ENCODE measurements at places on chromosomes 3 and 15.

- DNase-seq: no peak
Measured at GRCh38 chr15:67825881-67826716, 790 bp downstream of the SKOR1 start.

DNA sequence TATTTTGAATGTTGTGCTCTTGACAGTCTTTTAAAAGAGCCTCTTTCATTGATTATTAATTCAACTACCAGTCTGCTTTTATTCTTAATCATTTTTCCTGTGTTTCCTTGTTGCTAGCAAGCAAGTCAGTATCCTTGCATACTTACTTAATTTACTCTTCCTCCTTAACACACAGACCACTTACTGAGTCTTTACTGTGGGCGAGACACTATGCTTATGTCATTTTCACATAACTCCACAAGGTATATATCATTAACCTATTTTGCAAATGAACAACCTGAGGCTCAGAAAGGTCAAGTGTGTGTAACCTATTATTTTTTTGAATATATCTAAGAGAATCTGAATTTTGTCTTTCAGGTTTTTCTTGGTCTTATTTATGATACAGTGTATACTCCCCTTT is 130.9 kb downstream of the WDR76 start:
- no peak for DNase-seq

GRCh38 chr3:120427201-120427600 is 23.6 kb downstream of the FSTL1 start:
- DNase-seq: no peak

DNA sequence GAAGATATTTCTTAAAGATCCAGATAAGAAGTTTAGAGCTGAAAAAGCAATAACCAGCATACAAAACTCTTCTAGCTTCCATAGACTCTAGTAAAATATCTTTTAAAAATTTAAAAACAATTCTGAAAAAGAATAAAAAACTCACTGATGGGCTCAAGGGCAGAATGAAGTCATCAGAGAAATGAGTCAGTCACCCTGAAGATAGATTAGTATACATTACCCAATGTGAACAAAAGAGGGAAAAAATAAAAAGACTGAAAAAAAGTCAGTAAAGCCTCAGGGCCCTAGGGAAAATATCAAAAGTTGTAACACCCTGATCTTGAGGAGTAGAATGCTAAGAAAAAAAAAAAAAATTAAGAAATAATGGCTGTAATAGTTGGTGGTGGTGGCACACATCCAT is 11.4 kb downstream of the DET1 start:
- no peak for DNase-seq

DNA sequence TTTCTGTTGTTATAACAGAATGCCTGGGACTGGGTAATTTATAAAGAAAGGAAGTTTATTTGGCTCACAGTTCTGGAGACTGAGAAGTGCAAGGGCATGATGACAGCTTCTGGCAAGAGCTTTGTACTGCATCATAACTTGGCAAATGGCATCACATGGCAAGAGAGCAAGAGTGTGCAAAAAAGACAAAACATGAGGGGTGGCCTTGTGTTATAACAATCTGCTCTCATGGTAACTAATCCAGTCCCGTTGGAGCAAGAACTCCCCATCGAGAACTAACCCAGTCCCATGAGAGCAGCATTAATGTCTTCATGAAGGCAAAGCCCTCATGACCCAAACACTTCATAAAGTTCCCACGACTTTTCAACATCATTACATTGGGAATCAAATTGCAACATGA is 23.2 kb downstream of the SCN11A start:
- DNase-seq: no peak

- DNase-seq: no peak
Measured at GRCh38 chr3:150172356-150172755, 201.7 kb upstream of the PFN2 start.

GRCh38 chr3:23341147-23341838 is 138.2 kb downstream of the UBE2E2 start:
- DNase-seq: peak; percentile 14

GRCh38 chr3:125591116-125591760 is 4.1 kb downstream of the OSBPL11 start:
- DNase-seq: peak; percentile 72

DNA sequence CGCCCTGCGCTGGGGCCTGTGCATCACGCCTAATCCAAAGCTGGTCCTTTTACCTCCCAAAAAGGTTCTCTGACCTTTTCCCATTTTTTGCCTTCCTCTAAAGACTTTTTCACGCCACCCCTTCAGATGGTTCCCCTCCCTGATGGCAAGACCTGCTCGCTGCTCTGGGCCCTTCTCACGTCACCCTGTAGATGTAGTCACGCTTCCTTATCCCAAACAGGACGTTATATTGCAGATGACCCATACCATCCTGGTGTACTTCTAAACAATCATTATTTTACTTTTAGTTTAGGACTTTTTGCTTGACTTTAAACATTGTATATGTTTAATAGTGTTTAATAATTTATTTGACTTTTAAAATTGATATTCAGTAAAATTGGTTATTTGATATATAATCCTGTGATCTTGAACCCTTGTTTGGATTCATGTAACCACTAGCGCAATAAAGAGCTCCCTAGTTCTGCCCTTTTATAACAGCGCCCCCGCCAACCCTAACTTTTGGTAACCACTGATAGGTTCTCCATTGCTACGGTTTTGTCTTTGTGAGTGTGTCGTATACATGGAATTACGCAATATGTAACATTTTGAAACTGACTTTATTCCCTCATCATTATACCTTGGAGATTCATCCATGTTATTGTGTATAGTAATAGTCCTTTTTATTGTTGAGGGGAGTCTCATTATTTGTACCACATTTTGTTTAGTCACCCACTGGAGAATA is 159.0 kb upstream of the CHRNA7 start:
- peak; percentile 24 for DNase-seq

DNA sequence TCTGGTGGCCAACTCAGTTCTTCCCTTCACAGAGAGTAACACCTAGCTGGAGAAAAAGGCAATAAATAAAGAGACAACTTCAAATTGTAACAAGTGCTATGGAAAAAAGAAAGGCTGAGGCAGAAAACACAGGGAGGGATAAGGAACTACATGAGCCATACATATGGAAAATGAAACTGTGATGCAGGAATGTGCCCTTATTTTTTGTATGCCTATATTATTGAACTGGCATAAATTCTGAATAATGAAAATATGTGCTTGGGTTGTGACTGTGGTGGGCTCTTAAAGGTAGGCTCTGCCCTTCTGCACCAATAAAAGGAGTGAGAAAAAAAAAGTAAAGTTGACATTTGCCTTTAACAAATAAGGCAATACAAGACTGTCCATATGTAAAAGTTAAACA is 19.6 kb downstream of the FHIT start:
- no peak for DNase-seq

GRCh38 chr3:66140743-66141372 is 79.9 kb upstream of the SLC25A26 start:
- DNase-seq: no peak

DNA sequence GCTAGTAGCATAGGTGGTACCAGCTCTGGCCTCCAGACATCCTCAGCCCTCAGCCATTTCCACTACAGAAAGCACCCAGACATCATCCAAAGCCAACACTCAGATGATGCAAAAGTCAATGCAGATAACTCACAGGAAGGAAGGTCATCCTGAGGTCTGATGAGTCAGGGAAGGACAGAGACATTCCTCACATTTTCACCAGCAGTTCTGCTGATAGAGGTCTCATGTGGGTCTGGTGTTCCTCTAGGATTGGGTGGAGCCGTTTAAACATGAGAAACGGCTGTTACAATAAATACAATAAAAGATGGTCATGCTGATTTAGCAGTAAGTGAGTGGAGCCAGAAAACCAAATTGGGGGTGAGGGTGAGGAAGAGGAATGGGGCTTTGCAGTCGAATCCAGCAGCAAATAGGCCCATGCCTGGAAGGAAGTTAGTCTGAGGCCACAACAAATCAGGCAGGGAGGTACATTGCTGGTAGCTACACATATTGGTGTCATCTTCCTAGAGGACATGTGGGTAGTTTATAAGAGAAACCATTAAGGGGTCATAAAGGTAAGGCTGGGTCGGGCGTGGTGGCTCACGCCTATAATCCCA is 33.3 kb upstream of the FLNB start:
- peak; percentile 77 for DNase-seq

DNA sequence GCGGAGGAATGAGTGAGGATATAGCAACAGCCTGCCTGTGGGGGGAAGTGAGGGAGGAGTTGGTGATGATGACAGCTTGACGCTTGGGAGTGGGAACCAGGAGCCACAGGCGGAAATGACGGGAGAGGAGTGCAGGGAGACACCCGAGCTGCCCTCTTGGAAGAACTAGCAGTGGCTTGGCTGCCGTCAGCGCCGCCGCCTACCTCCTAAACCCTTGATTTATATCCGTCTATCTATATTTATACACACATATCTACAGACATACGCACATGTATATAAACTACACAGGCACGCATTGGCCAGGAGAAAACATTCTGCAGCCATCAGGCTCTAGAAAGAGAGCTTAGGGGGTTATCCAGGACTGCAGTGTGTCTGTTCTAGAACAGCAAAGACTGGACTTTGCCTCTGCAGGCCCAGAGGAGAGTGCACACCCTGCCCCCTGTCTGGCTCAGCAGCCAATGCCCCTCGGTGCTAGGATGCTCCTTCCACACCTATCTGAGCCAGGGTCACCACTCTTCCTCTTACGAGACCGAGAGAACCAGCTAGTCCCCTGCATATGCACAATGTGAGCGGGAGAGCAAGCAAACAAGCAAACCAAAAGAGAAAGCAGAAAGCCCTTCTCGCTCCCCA is 45.3 kb upstream of the MAGEF1 start:
- peak; percentile 72 for DNase-seq

GRCh38 chr15:63030101-63030551 is 12.4 kb upstream of the TPM1 start:
- peak; percentile 77 for DNase-seq

DNA sequence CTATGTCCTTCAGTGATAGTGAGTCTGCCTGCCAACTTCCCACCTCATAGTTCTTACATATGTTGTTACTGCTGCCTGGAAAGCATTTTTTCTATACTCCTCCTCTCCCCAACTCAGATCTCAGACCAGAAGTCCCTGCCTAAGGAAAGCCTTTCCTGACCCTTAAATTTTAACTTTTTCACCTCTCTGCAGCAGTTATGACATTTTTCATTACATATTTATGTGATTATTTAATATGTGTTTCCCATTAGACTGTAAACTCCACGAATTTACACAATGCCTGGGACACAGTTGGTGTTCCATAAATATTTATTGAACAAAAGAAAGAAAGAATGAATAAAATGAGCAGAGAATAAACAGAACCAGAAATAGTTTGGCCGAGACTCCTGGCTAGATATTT is 125.5 kb downstream of the MITF start:
- no peak for DNase-seq

GRCh38 chr15:89345248-89345647 is 10.6 kb upstream of the POLG start:
- DNase-seq: no peak

- DNase-seq: no peak
Measured at GRCh38 chr15:33083232-33084081, 111.1 kb downstream of the FMN1 start.

DNA sequence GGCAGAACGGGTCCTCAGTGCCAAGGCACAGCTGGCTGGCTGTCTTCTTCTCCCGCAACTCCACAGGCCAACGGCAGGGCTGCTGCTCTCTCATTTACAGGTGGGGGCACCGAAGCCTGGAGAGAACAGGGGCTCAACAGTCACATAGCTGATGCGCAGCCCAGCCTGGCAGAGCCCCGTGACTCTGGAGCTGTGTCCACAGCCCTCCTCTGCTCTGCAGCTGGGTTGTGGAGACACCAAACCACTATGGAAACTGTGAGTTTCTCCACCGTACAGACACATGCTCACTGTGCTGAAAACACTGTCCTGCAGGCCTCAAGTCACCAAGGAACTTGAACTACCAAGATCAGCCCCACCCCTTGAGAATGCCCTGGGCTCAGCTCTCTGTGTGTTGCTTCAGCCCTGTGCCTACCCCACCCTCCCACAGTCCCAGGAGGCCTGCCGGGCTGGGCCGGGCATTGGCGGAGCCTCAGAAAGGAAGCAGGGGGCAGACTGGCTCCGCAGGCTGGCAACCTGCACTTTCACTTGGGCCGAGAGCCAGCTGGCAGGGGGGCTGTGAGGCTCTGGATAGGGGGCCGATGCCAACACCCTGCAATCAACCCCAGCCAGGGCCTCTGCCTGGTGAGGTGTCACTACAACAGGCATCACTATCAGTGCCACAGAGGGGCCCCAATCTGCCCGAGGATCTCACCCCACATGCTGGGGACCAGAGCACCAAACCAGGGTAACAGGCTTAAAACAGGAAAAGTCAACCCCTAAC is 113.7 kb upstream of the RPL32 start:
- peak; percentile 72 for DNase-seq

- no peak for DNase-seq
Measured at GRCh38 chr3:63912768-63913588, 795 bp upstream of the SCAANT1 start.

DNA sequence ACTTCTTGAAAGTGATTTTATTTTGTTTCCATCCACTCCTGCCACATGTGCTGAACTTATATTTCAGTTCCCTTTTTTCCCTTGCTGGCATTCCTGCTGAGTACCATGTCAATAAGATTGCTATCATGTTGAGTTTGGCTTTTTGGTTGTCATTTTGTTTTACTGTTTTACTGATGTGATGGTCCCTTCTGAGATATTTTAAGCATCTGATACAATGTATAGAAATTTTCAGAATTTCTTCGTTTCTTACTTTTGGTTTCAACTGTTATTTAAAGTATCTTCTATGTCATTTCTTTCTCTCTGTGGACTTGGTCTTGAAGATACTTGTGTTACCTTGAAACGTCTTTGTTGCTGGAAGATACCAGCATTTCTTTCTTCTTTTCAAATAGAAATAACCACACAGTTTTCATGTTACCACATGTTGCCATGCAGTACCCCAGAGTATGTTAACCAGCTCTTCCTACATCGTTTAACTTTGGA is 14.1 kb downstream of the SIDT1 start:
- DNase-seq: no peak

- no peak for DNase-seq
Measured at GRCh38 chr3:176208283-176208682, 989.0 kb downstream of the TBL1XR1 start.

DNA sequence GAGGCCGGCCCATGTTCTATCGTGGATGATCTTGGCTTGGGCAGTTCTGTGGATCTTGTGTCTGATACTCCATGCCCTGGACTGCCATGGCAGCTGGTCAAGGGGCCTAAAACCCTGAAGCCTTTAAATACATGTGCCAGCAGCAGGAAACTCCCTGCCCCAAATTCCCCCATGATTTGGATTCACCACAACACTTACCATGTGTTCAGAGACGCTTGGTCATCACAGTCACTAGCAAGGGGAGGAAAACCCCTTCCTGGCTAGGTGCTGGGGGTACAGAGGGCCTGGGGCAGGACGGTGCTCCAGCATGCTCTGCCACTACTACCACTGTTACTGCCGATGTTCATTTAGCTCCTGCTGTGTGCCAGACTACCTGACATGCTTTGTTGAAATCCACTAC is 94.4 kb downstream of the DNAJB8 start:
- DNase-seq: no peak

DNA sequence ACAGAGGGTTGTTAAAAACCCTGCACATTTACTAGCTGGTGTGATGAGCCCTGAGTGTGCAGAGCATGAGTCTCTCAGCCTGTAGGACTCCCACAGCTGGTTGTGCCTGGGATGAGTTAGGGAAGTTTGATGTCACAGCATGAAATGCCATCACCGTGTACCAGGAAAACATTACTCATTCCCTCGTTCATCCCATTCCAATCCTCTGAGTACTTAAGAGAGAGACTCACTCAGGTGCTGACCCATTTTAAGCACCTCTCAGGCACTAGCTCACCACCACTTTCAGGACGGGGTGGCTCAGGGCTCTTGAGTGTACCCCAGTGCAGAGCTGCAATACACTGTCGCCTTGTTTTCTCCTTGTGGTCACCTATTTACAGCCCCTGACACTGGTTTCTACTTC is 18.7 kb downstream of the MGLL start:
- peak; percentile 30 for DNase-seq

Measured in suppressor macrophage treated with lipopolysaccharide for 4 hours (primary cell).